ENCODE measurements at places on chromosomes 12 and 14.

- DNase-seq = no peak
These were observed 86.1 kb downstream of the MYF5 start for GRCh38 chr12:80802652-80803400.

- no peak for DNase-seq
These were observed 873.5 kb upstream of the LRFN5 start for GRCh38 chr14:40733206-40733605.

DNA sequence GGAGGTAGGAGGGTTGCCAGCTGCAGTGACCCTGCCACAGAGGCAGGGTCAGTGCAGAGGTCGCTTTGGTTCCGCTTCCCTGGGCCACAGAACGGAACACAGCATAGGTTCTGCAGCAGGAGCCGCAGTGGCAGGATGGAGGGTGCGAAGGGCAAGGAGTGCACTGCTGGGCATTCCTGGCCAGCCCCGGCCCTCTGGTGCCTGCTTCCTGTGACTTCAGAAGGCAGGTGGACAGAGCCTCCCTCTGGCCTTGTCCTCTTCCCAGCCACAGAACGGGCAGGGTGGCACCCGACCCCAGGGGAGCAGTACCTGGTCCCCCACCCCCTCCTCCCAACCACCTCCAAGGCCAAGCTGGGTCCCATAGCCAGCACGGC, 37.7 kb downstream of the SLC8B1 start:
- DNase-seq = no peak

- DNase-seq = no peak
These were observed 774 bp upstream of the TMEM30B start for GRCh38 chr14:61281948-61282275.

DNA sequence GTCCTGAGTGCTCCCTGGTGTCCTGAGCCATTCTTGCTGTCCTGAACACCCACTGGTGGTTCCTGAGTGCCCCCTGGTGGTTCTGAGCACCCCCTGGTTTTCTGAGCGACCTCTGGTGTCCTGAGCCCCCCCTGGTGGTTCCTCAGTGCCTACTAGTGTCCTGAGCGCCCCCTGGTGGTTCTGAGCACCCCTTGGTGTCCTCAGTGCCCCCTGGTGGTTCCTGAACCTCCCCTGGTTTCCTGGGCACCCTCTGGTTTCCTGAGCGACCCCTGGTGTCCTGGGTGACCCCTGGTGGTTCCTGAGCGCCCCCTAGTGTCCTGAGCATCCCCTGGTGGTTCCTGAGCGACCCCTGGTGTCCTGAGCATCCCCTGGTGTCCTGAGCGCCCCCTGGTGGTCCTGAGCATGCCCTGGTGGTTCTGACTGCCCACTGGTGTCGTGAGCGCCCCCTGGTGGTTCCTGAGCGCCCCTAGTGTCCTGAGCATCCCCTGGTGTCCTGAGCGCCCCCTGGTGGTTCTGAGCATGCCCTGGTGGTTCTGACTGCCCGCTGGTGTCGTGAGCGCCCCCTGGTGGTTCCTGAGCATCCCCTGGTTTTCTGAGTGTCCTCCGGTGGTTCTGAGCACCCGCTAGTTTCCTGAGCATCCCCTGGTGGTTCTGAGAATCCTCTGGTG, 473.1 kb downstream of the TMEM121 start:
- DNase-seq = no peak

DNA sequence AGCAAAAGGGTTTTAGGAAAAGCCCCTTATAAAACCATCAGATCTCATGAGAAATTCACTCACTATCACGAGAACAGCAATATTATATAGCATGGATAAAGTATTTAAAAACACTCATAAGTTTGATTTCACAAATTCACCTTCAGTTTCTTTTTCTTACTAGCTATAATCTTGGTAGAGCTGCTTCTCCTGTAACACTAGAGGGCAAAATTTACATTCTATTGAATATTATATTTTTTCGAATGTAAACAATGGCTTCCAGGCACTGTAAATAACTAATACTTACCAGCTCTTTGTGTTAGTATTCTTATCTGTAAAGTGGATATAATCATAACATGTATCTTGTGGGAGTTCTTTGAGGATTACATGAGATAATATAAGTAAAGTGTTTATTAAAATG, 259.6 kb downstream of the CCER1 start:
- DNase-seq = no peak

- DNase-seq = no peak
These were observed 3.5 kb downstream of the KICS2 start for GRCh38 chr12:64218597-64218996.

GRCh38 chr14:100710826-100711462, 15.7 kb upstream of the DLK1 start:
- no peak for DNase-seq

GRCh38 chr14:93905623-93906022, 21.5 kb upstream of the FAM181A start:
- DNase-seq = no peak

- peak; percentile 85 for DNase-seq
These were observed 572.8 kb upstream of the STXBP6 start for GRCh38 chr14:25622763-25623162.

GRCh38 chr12:93736640-93737178, 59.5 kb downstream of the CRADD start:
- no peak for DNase-seq

GRCh38 chr12:62008703-62009102, 251.5 kb upstream of the USP15 start:
- no peak for DNase-seq

- DNase-seq = no peak
These were observed 61.5 kb upstream of the PTGR2 start for GRCh38 chr14:73789989-73790581.

DNA sequence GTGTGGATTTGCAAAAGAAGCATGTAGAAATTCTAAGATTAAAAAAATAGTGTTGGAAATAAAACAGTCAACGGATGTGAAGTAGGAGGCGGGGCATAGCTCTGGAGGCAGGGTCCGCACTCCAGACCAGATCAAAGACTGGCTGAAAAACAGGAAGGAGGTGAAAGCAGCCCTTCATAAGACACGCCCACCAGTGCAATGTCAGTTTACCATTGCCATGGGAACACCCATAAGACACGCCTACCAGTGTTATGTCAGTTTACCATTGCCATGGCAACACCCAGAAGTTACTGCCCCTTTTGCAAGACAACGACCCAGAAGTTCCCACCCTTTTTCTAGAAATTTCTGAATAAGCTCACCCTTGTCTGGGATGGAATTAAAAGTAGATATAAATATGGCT, 87.1 kb downstream of the FZD10 start:
- no peak for DNase-seq

GRCh38 chr12:76863005-76863670, 15.7 kb downstream of the CSRP2 start:
- no peak for DNase-seq

GRCh38 chr14:93729993-93730392, 58.3 kb downstream of the PRIMA1 start:
- DNase-seq = no peak

DNA sequence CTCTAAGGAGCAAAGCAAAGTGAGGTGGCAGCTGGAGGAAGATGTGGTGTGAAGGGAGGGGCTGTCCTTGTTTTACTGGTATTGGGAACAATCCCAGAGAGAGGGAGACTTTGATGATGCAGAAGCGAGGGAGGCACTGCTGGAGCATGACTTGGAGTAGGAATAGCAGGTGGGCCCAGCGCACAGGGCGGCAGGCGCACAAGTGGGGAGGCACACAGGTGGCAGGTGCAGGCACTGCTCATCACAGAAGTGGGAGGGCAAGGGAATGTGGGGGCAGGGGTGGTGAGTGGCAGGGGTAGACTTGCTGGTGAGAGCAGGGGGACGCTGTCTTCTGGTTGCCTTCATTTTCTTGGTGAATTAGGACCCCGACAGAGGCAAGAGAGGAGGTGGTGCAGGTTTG, 11.5 kb upstream of the IFI27 start:
- no peak for DNase-seq

DNA sequence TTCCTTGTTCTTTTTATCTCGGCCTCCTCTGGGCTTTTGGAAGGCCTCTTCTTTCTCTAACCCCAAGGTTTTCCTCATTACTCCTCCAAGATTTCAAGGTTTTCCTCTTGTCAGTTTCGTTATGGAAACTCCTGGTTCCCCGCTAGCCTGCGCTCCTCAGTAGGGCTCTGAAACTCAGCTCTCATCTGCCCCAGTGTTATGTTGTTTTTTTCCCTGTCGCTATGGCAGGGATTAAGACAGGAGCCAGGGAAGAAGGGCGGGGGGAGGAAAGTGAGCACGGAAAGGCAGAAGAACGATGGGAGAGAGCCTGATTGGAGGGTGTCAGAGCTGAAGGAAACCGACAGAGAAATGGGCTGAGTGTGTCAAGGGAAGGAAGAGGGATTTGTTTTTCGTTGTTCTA, 26.5 kb upstream of the JDP2 start:
- DNase-seq = no peak

DNA sequence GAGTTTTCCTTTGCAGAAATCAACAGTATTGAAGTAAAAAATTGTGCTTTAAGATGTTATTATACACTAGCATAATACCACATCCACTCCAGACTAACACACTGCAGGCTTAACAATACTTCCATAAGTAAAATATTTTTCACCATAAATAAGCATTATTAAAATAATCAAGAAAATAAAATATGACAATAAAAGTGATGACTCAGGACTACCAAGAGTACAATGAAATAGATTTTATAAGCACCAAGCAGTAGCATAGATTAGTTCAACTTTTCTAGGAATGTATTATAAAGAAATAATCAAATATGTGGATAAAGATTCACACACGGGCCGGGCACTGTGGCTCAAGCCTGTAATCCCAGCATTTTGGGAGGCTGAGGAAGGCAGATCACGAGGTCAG, 40.4 kb upstream of the MTHFD1 start:
- DNase-seq = no peak

- DNase-seq = peak; percentile 9
These were observed 20.3 kb upstream of the ADGRD1 start for GRCh38 chr12:130933269-130933995.

DNA sequence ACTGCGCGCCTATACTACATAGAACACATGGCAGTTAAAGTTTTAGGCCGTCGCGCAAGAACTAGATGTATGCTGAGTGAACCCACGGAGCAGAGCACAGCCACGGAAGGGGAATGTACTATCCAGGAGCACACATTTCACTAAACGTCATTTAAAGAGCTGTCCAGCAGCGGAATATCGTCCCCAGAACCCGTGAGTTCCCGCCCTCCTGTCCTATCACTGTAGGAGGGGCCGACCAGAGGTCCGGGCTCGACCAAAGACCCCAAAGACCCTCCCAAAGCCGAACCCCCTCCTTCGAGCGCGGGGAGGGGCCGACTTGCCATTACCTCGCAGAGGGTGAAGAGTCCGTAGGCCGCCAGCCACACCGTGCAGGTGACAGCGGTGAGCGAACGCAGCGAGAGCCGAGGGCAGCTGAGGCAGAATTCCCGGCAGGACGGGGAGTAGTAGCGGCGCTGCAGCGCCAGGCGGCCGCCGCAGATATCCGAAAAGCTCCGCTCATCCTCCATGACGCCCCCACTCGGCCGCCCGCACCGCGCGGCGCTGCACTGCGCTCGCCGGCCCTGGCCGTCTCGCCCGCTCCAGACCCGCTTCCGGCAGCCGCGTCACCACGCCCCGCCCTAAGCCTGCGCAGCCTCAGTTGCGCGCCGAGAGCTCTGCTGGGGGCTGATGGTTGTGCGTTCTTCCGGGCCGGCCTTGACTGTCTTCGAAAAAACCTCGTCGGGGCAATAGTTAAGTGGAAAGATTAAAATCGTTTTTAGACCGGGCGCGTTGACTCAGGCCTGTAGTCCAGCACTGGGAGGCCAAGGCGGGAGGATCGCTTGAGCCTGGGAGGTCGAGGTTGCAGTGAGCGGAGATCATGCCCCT, at the start of gene PIGH:
PIGH (minus strand) TSS at position 571 of the 864 bp plus-strand sequence; CDS start at position 506, 65 bp downstream.
- peak; percentile 91 for DNase-seq

All from DMS79 treated with DMSO at 0.1 percent for 48 hours (cell line).